CD4-positive, alpha-beta T cell (primary cell): ENCODE measurements at places on chromosomes 1 and 21.

DNA sequence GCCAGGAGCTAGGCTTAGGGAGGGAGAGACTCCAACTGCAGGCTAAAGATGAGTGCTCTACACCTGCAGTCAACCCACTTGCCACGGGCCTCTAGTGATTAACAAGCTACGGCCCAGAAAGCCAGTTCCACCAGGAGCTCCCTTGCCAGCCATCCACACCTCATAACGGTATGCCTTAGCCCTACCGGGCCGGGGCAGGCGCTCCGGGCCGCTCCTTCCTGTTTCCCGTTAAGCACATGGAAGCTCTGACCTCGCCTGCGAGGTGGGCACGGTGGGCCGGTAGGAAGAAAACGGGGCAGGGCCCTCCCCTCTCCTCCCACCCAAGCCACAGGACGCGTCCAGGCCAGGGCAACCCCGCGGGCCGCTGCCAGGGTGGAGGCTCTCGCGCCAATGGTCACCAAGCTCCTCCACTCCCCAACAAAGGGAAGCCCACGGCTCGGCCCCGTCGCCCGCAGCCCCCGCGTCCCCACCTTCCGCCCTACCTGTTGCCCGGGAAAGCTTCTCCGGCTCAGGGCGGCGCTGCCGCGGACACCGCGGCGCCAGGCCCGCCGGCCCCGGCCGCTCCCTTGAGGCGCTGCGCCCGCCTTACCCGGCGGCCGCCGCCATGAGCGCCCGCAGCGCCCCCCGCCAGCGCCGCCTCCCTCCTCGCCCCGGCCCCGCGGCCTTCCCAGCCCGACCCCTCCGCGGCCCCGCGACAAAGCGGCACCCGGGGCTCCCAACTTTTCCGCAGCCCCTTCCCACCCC lies 627 bp downstream of the CERS2 start:
- peak; percentile 26 for DNase-seq

- no peak for DNase-seq
These were observed 4.0 kb upstream of the ETV3 start for GRCh38 chr1:157142201-157142600.

GRCh38 chr1:55050283-55050682 lies 10.9 kb downstream of the PCSK9 start:
- peak; percentile 26 for DNase-seq

- DNase-seq = no peak
These were observed 28.2 kb downstream of the VAV3 start for GRCh38 chr1:107936498-107937481.

GRCh38 chr1:33537885-33538284 lies 65.4 kb downstream of the ZSCAN20 start:
- no peak for DNase-seq

DNA sequence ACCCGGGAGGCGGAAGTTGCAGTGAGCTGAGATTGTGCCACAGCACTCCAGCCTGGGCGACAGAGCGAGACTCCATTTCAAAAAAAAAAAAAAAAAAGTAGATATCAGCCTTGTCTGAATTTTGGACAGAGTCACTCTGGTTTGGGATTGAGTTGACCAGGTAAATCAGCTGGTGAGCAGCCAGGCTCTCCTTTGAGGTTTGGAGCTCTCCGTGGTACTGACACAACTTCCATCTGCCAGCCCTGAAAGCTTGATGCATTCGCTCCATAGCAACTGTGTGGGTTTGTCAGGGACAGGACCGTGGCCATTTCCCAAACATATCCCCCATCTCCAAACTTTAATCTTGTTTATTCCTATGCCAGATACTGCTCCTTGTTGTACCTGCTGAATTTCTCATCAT lies 155.2 kb downstream of the DMRTA2 start:
- DNase-seq = no peak

GRCh38 chr1:44619261-44619900 lies 54.9 kb downstream of the TMEM53 start:
- no peak for DNase-seq

DNA sequence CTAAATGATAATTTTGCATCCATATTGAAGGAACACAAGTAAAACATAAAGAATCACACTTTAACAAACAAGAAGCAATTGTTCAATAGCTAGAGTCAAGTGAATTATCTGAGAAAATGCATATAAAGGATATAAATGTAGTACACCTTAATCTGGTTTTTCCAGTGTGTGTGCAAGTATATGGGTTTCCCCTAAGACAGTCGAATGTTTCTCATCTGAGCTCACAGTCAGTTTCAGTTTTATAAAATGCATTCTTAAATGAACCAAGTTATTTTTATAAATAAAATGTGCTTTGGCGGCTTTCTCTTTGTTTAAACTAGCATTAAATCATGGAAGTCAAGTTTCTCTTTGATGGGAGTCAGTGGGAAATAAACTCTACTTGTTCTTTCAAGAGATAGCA lies 125.9 kb downstream of the PTPRC start:
- DNase-seq = no peak

- DNase-seq = no peak
These were observed 9.8 kb upstream of the CR1 start for GRCh38 chr1:207486198-207486597.

- no peak for DNase-seq
These were observed 250.2 kb downstream of the CACNA1E start for GRCh38 chr1:181733486-181733885.

DNA sequence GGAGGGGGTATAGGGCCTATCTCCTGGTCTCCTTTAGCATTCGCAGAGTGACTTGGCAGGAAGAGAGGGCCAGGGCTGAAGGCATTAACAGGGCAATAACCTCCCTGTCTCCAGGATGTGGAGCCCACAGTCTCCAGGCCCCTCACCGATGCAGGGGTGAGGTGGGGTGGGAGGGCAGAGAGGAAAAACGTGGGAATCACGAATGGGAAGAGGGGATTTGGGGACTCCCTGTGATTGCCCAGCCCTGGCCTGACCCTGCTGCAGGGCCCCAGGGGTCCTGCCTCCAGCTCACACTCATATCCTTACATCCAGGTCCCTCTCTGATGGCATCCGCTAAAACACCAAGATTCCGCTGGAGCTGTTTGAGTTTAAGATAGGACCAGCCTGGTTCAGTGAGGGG lies 14.6 kb downstream of the TFAP2E start:
- no peak for DNase-seq

GRCh38 chr1:223712850-223713474 lies 623 bp downstream of the CAPN2 start:
- DNase-seq = peak; percentile 53

DNA sequence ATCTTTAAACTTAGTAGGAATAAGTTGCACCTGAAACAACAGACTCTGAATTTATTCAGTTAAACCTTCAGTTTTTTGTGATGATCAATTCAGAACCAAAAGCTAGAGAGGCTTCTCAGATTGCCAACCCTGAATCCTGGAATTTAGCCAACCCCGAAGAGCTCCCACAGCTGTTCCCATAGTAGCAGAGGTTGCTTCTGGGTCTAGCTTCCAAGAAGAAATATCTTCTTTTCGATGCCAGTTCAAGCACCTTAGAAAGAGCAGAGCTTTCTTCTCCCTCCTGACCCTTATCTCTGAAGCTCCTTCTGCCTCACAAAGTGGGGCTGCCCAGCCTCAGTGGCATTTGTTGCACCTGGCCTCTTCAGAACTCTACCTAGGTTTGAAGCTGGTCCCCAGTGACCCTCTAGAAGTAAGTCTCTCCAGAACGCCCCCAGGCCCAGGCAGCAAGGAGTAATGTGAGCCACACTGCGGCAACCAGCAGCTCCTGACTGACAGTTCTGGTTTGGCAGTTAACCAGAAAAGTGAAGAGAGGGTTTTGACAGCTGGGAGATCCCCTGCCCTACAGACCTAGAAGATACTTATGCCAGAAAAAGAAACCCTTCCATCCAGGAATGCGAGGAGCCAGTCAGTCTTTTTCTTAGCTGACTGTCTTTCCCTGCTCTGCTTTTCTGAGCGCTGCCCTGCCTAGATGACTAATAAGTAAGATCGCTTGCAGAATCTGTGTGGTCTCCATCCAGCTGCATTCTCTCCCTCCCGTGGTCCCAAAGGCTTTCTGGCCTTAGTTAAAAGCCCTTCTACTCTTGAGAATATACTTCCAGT lies 165.9 kb downstream of the ADGRL4 start:
- no peak for DNase-seq

DNA sequence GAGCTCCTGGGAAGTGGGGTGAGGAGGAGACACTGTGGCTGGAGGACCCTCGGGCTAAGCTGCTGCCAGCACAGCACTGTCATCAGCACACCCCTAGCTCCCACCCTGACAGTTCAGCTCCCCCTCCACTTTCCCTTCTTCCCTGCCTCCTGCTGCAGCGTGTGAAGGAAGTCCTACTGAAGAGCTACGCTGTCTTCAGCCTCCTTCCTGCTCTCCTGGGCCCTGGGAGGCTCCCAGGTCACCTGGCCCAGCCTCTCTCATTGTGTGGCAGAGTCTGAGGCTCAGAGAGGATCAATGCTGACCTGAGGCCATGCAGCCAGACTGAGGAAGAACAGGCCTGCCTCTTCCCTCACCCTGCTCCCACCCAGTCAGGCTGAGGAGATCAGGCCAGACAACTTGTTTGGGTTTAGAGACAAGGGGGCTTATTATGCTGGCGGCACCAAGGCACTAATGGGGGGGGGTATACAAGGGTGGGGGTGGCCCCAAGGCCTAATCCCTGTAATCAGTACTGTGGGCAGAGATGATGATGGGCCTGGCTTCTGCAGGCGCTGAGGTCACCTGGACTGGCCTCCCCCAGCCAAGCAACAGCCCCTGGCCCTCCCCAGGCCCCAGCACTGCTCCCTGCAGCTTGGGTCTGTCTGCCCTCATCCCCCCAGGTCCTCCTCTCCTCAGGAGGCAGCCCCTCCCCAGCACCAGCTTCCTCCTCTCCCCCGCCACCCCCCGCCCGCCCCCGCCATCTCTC lies 9.1 kb downstream of the NES start:
- DNase-seq = no peak

GRCh38 chr1:229751610-229752009 lies 125.6 kb downstream of the URB2 start:
- no peak for DNase-seq

GRCh38 chr1:44318097-44319088 lies 36.7 kb downstream of the ERI3 start:
- DNase-seq = peak; percentile 61

DNA sequence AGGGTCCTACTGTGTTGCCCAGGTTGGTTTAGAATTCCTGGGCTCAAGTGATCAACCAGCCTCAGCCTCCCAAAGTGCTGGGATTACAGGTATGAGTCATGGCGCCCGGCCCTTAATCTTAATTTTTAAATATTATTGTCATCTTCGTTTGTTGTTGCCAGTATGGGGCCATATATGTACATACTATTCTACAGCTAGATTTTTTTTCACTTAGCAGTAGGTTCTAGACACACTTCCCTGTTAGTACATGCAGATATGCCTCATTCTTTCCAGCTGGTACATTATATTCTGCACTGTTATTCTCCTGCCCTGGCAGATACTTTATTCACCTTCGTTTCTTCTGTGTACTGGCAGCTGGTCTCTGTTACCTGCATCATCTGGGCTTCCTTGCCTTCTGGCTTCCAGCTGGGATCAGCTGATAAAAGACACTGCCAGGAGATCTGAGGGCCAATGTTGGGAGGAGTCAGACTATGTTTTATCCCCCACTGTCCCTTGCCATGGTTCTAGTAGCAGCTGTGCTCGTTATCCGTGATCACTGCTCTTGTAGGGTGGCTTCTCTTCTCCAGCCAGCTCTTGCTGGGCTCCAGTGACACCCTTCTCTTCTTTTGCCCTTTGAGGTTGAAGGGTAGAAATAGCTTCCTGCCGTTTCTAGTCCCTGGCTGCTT lies 24.7 kb downstream of the ST3GAL3 start:
- DNase-seq = no peak

- no peak for DNase-seq
These were observed 2.8 kb downstream of the LAPTM5 start for GRCh38 chr1:30754684-30755171.

- DNase-seq = no peak
These were observed 4.5 kb upstream of the FNBP1L start for GRCh38 chr1:93443454-93443853.

- DNase-seq = no peak
These were observed 274.4 kb downstream of the NTNG1 start for GRCh38 chr1:107415241-107415640.

DNA sequence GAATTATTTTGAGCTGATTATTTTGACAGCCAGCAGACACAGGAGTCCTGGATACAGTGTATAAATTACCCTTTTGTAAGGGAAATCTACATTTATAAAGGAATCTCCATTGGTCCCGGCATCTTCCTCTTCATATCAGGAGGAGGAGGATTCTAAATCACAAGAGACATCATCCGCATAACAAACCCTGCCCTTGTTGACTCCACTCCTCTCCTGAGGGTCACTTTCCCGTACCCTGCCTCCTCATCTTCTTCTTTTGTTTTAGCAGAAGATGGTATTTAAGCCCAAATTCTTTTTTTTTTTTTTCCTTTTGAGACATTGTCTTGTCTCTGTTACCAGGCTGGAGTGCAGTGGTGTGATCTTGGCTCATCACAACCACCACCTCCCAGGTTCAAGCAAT lies 14.6 kb upstream of the PKNOX1 start:
- DNase-seq = no peak

- no peak for DNase-seq
These were observed at the start of gene PADI1 for GRCh38 chr1:17204546-17205440. PADI1 (plus strand) TSS chr1:17205128; CDS start chr1:17205218, 90 bp downstream.

- DNase-seq = no peak
These were observed 5.9 kb upstream of the DHX9 start for GRCh38 chr1:182833271-182833670.

- DNase-seq = peak; percentile 6
These were observed 99.2 kb downstream of the LHX8 start for GRCh38 chr1:75233302-75233929.

DNA sequence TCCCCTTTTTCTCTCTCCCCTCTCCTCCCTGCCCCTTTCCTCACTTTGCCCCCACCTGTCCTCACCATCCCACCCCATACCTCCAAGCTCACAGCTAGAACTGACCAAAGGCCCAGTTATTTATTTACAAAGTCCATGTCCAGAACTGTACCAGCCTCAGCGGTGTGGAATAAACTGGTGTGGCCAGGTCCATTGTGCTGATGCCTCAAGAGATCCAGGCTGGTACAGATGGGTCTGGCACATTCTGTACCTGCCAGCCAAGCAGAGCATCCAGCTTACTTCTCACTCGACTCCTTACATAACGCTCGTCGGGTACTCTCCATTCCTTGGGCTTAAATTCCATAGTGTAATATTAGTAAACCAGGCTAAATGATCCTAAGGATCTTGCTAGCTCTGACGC lies 11.8 kb downstream of the PDZK1IP1 start:
- no peak for DNase-seq

DNA sequence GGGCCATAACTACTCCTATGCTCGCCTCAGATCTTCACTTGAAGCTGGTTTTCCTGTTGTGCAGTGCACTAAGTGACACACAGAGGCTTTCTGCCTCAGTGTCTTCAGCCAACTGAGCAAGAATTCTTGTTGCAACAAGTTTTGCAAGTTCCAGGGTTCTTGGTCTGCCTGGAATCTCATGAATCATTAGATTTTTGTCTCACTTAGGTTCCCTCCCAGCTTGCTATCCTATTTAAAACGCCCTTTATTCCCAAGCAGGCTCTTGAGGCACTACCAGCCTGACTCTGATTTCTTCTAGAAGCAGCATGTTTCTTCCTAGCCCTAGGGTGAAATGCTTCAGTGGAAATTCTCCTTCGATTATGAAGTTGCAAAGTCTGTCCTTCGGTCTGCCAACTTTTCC lies 158.8 kb downstream of the C1orf21 start:
- DNase-seq = no peak
